ENCODE measurements at places on chromosomes 12 and 14.

- no peak for DNase-seq
Observed at GRCh38 chr12:3352230-3352629, 138.8 kb upstream of the PRMT8 start.

DNA sequence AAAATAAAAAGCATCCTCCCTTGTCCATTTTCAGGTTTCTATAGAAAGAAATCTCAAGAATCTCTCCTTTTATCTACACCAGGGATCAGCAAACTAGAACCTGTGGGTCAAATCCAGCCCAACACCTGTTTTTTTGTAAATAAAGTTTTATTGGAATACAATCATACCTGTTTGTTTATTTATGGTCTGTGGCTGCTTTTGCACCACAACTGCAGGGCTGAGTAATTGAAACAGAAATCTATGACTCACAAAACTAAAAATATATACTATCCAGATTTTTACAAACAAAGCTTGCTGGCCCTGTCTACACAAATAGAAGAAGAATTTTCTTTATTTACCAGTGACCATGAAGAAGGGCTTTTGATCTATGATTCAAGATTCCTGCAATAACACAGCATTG is 95.1 kb upstream of the COCH start:
- DNase-seq, result no peak

GRCh38 chr14:56896922-56897321 is 86.6 kb upstream of the OTX2 start:
- DNase-seq, result no peak

- no peak for DNase-seq
Observed at GRCh38 chr14:58725226-58725625, 87.5 kb downstream of the DACT1 start.

GRCh38 chr14:22865424-22866405 is 5.8 kb upstream of the LRP10 start:
- DNase-seq, result peak; percentile 35

GRCh38 chr14:56199982-56200577 is 81.9 kb downstream of the PELI2 start:
- no peak for DNase-seq

GRCh38 chr12:49536526-49537071 is 2.2 kb upstream of the KCNH3 start:
- no peak for DNase-seq

DNA sequence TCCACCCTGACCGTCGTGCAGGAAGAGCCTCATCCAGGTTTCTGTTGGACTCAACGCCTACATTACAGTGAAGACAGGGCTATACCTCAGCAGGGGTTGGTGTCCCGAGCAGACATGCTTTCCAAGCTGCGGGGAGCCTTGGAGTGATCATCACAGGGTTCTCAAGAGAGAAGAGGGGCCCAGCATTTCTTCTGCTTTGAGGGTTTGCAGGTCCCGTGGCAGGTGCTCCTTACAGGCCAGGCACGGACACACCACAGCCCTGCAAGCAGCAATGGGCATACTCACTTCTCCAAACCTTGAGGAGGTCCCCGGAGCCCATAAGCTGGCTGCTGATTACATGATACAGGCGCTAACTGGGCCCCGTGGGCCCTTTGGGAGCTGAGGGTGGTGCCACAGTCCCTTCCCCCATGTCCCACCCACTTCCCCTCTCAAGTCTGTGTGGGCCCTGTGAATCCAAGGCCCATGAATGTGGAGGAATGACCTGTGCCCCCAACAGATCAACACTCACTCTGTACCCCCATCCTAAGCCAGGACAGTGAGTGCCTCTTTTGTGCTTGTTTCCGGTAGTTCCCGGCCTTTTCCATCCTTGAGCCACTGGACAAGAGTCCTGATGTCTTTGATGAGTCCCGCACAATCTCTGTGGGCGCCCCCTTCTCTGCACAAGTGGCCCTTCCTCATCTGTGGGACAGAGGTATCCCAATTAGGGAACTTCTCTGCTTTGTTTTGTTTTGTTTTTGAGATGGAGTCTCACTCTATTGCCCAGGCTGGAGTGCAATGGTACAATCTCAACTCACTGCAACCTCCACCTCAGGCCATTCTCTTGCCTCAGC is 1.1 kb downstream of the AQP2 start:
- no peak for DNase-seq

DNA sequence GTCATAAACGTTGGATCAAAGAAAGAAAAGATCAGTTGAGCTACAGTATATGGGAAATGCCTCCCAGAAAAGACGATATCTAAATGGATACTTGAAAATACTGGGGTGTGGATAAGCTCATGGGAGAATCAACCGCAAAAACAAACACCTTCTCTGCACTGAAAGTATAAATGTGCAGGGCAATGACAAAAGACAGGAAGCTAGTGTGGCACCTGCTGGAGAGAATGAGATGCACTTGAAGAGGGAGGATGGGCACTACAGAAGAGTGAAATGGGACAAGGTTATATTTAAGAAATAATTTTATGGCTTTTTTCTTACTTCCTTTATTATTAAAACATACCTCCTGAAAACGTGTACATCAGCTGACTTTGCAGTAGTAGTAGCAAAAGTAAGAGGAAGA is 153.7 kb downstream of the PRKD1 start:
- DNase-seq, result no peak

- no peak for DNase-seq
Observed at GRCh38 chr14:80433811-80434210, 222.5 kb upstream of the DIO2 start.
